ENCODE measurements at places on chromosomes 2 and 18. TPM values are rescaled to one million over a fixed set of nuclear protein-coding genes. Genes with fewer than 3 reads are reported as not detected.

- no peaks in the 10 kb centered on the region for H3K36me3 ChIP-seq
- H3K4me1 ChIP-seq: no peaks in the 10 kb centered on the region
- 0 out of 2 replicates have a peak, but pooled peaks cover 3% of the 10 kb centered on the region for H3K27me3 ChIP-seq
Measured at GRCh38 chr2:877747-878146, 72.9 kb upstream of the SNTG2 start.

DNA sequence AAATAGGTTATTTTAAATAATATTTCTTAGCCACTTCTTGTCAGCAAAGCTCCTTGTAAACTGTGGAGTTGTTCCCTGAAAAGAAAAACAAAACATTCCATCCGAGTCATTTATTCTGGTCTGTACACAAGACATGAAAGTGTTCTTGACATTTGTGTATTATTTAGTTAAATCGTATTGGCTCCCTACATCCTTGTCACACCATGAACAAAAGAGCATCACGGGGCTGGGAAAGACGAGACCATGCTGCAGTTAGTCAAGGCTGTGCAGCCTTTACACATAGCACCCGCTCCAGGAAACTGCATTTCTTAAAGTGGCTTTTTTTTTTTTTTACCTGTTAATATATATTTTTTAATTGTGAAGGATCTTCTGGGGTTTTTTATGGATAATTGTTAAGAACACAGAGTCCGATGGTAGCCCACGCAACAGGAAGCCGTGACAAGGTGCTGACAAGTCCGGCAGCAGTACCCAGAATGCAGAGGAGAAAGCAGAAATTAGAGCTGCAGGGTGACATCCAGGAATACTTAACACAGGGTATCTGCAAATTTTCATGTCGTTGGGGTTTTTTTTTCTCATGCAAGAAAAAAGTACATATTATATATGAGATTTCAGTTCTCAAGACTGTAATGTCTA is 588.4 kb downstream of the ARHGAP15 start:
- H3K36me3 ChIP-seq: no peaks in the 10 kb centered on the region
- H3K4me1 ChIP-seq: no peaks in the 10 kb centered on the region
- no peak overlapping the region for H3K4me3 ChIP-seq
- no peaks in the 10 kb centered on the region for H3K27me3 ChIP-seq

DNA sequence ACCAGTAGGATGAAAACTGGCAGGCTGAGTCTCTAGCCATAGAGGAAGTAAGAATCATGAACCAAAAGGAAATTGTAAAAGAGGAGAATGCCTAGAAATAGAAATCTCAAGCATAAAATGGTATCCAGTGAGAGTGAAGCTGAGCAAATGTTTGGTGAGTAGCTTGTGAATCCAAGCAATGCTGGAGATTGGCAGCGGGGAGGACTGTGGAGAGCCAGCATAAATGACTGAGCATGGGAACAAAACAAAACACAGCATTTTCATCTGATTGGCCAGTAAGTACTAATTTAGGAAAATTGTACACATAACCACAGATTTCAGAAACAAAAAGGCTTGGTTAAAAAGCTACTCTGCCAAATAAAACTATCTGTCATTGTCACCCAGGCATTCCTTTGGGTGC is 390.0 kb downstream of the STK39 start:
- DNase-seq: no peak
- H3K4me1 ChIP-seq: no peaks in the 10 kb centered on the region

- no peaks in the 10 kb centered on the region for H3K27me3 ChIP-seq
- no peaks in the 10 kb centered on the region for H3K4me1 ChIP-seq
- H3K27ac ChIP-seq: no peak overlapping the region
- DNase-seq: no peak
Measured at GRCh38 chr2:202221873-202222272, 16.5 kb downstream of the SUMO1 start.

GRCh38 chr18:3236470-3236869 is 11.1 kb upstream of the MYL12A start:
- H3K36me3 ChIP-seq: no peaks in the 10 kb centered on the region
- no peak overlapping the region for H3K4me3 ChIP-seq
- DNase-seq: no peak
- no peaks in the 10 kb centered on the region for H3K27me3 ChIP-seq

DNA sequence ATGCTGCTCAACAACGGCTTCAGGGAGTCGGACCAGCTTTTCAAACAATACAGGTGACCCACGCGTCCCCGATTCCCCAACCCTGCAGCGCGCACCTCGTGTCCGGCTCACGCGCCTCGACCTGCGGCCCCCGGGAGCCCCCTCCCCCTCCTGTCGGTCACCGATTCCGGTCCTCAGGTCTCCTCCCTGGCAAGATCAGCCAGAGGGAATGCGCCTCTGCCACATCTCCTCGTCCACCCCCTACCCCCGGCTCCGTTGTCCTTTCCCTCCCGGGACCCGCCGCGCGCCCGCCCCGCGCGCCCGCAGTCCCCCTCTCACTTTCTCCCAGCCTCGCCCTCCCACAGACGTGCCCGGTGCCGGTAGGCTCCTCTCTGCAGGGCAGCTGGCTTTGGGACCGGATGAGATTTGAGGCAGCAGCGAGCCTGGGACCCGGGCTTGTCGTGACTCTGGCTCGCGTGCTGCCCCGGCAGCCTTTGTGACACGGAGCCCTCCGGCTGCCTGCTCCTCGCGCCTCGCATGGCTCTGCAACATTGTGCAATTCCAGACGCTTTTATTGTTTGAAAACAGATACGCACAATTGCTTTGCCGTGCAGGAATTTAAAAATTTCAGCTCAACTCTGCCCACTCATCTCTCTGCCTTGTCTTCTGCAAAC is 558 bp downstream of the TTC39C start:
- H3K27me3 ChIP-seq: 0 out of 2 replicates have a peak, but pooled peaks cover 4% of the 10 kb centered on the region
- DNase-seq: peak; percentile 38
- H3K4me3 ChIP-seq: peak overlapping the region; percentile 64
- no peak overlapping the region for H3K27ac ChIP-seq
- H3K4me1 ChIP-seq: peaks cover 15% of the 10 kb centered on the region
- no peaks in the 10 kb centered on the region for H3K36me3 ChIP-seq

BCS1L gene
- total RNA-seq: 23.5 TPM

PRSS56 gene
- not detected for total RNA-seq
